Kidney tubule cell (primary cell): ENCODE measurements at places on chromosomes 7 and 10.

- DNase-seq = no peak
Measured at GRCh38 chr10:130606001-130606405, 469.8 kb downstream of the GLRX3 start.

GRCh38 chr10:33749067-33749735, 414.7 kb upstream of the NRP1 start:
- no peak for DNase-seq

- DNase-seq = peak; percentile 31
Measured at GRCh38 chr7:38630720-38631673, at the start of gene AMPH. Gene AMPH (minus strand): TSS chr7:38631373. CDS start chr7:38631351, 22 bp downstream.

DNA sequence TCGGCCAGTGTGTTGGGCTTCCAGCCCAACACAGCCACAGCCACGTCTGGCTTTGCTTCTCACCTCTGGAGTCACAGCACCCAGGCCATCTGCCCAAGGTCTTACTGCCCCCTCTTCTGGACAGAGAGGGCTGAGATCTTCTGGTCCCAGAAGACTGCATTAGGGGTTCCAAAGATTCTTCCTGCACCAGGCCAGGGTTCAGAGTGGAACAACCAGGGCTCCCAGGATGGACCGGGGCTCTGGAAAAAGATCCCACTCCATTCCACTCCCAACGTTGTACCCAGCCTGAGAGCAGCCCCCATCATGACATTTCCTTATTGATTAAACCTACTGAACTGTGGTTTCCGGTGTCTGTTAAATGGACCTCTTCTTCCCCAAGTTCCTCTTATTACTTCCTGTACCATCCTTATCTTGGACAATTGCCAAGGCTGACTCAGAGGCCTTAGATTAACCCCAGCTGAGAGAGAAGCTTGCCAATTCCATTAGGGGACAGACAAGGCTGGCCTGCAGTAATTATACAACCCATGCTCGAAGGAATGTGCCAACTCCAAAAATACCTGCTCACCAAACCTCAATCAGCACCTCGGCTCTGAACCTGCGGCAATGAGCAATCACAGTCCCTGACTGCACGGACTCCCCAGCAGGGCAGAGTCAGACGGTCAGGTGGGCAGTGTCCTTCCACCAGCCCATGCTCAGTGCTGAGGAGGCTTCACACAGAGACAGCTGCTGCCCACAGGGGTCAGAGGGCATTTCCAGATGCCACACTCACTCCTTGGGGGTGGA, 47.9 kb upstream of the NPFFR1 start:
- DNase-seq = peak; percentile 100

DNA sequence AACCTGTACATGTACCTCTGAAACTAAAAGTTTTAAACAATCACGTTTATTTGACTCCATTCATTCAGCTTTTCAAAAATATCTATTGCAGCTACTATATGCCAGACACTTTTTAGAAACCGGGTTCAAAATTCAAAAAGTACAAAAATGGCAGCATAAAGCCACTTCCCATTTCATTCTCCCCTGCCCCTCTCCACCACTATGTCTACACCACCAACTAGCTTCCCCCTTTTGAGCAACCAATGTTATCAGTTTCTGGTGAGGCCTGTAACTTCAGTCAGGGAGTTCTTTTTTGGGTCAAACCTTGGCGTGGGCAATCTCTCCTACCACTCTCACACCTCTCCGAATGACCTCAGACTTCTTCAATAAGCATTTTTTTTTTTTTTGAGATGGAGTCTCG, 11.5 kb upstream of the HHEX start:
- DNase-seq = no peak

DNA sequence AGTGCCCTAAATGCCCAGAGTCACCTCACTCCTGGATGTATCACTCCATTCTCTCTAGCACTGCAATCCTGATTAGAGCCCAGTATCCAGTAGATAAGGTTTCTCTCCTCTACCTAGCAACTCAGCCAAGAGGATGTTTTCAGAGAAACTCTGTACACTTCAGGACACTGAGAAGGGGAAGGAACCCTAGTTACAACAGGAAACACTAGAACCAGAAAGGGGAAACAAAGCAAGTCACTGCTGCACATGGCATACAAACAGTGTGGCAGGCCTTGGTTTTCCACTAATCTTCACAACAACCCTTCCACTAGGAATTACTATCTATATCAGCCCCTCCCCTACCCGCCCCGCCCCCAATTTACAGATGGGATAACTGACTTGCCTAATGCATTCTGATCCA, 1.6 kb downstream of the FAM204A start:
- no peak for DNase-seq

DNA sequence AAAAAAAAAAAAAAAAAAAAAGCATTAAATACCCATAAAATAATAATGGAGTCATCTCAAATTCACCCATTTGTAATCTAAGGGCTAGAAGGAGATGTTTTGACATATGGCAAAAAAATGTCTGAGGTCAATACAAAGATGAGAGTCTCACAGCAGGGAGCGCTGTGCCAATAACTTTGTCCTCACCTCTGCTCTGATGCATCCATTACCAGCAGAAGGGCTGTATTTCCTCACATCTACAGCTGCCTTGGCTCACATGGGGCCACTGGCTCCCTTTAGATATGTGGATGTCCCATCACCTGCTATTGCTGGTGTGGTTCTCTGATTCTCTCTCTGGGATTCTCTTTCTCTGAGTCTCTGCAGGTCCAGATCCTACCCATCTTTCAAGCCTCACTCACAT, 90.3 kb upstream of the FAM133B start:
- no peak for DNase-seq

DNA sequence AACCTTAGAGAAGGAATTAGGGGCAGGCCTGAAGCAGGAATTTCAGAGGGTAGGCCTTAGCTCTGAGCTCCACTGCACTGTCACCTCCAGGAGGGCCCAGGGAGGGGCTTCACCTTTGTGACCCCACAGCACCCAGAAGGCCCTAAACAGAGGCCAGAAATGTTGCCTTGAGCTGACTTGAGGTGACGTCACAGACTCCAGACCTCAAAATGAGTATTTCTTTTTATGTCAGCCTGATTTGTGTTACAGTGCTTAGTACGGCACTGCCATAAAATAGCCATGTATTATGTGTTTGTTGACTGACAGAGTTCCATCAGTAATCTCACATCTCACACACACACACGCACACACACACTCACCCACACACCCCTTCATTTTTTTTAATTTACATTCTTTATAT, 211.2 kb downstream of the CCDC3 start:
- no peak for DNase-seq

DNA sequence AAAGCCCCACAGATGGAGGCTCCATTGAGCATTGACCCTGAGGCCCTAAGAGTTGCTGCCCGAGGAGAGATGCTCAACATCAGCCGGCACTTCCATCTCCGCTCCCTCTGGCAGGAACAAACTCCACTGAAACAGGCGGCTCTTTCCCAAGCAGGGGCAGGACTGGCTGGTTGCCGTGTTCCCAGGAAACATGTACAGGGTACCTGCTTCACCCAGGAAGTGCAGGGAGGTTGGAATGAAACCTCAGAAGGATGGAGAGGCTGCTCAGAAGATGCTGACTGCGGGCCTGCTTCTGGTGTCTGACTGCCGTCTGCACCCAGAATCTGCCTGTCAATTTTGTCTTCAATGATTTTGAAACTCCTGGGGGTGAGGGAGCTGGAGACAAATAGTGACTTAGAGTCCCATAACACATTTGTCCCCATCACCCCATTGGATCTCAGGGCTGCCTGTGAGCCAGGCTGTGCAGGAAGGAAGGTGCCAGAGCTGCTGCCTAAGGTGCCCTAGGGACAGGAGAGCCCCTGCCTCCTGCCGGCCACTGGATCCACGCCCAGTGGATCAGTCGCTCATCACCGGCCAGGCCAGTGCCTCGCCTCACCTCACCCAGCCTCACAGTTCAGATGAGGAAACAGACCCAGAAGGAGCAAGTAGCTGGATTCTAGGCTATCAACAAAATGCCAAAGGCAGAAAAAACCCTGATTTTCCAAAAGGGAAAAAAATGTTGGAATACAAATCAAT, 237.3 kb downstream of the PTPRN2 start:
- DNase-seq = no peak

DNA sequence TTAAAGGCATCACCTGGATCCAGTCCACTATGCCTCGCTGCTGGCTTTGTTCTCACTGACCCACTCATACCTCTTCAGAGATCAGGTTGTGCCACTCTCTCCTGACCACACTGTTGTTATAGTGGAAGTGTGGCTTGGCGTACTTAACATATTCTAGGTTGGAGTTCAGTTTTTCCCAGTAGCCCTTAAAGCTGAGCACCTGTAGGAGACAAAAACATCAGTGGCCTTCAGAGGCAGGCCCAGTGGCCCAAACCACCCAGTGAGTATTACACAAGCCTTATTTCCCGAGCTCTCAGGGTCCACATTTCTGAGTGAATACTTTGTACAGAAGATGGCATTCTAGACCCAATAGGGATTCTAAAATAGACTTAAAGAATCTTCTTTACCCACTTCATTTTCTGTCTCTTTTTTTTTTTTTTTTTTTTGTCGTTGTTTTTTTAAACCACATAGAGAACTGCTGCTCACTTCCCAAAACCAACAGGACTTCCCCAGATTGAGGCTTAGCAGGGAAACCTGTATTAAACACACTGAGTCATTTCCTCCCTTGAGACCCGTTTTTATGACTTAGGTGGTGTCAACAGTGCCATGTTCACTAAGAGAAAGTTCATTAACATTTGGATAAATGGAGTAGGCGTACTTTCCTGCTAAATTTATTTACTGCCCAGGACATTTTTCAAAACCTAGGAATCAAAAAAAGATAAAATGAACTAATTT, 85.8 kb downstream of the GSAP start:
- peak; percentile 60 for DNase-seq

- no peak for DNase-seq
Measured at GRCh38 chr7:127057918-127058317, 194.8 kb downstream of the GRM8 start.

DNA sequence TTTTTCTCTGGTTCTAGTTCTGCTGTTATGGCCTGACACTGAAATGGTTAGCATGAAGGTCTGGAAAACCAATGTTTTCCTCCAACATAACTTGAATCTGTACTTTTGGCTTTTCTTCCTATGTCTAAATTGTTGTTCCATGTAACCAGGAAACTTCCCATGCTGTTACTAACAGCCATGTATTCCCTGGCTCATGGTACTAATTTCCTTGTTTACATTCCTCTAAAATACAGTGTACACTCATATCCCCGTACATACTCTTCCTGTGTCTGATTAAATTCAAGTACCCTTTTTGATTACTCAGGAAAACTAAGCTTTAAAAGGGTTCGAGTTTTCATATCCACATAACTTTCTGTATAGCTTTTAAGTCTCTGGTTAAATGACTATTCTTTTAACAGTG, 12.3 kb upstream of the ACSM6 start:
- DNase-seq = peak; percentile 52

DNA sequence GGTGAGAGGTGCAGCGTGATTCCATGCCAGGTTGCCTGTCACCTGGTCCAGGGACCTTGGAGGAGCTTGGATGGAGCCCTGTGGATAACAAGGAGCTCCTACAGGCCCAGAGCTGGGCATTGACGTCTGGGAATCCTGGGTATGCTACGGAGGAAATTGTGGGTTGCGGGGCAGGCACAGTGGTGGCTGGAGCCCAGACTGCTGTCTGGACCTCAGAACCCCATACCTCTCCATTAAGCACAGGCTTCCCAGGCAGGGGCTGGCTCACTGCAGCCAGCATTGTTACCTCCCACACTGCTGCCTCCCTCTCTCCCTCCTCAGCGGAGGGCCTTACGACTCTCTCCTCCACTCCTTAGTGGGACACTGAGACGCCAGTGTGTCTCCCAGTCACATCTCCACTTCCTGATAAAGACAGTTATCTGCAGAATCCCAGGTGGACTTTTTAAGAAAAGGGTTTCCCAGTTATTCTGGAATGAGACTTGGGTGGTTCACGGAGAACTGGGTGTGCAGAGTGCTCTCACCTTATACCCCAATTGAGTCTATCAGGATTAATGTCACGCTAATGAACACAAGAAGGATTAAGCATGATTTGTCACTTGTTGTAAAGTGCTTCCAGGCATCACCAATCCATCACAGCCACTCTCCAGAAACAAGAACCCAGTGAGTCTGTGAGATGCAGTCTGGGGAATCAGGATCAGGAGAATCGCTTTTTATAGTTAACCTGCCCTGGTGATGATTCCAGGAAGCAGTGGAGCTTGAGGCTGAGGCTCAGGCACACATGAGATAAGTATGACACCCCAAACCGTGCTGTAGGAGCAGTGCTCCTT, 309.4 kb downstream of the RPS24 start:
- no peak for DNase-seq

DNA sequence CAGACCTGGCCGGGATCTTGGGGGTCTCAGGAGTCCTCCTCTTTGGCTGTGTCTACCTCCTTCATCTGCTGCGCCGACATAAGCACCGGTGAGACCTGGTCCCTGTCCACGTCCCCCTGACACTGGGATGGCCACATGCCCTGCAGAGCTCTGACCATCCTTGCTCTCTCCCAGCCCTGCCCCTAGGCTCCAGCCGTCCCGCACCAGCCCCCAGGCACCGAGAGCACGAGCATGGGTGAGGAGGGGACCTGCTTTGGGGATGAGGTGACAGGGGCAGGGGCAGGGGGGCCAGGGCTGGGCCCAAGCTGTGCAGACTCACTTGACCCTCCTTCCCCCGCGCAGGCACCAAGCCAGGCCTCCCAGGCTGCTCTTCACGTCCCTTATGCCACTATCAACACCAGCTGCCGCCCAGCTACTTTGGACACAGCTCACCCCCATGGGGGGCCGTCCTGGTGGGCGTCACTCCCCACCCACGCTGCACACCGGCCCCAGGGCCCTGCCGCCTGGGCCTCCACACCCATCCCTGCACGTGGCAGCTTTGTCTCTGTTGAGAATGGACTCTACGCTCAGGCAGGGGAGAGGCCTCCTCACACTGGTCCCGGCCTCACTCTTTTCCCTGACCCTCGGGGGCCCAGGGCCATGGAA, 959 bp downstream of the PVRIG start:
- DNase-seq = no peak

- DNase-seq = no peak
Measured at GRCh38 chr7:111787741-111788140, 225.4 kb upstream of the IMMP2L start.

- peak; percentile 93 for DNase-seq
Measured at GRCh38 chr7:140059273-140060242, 3.2 kb downstream of the PARP12 start.

DNA sequence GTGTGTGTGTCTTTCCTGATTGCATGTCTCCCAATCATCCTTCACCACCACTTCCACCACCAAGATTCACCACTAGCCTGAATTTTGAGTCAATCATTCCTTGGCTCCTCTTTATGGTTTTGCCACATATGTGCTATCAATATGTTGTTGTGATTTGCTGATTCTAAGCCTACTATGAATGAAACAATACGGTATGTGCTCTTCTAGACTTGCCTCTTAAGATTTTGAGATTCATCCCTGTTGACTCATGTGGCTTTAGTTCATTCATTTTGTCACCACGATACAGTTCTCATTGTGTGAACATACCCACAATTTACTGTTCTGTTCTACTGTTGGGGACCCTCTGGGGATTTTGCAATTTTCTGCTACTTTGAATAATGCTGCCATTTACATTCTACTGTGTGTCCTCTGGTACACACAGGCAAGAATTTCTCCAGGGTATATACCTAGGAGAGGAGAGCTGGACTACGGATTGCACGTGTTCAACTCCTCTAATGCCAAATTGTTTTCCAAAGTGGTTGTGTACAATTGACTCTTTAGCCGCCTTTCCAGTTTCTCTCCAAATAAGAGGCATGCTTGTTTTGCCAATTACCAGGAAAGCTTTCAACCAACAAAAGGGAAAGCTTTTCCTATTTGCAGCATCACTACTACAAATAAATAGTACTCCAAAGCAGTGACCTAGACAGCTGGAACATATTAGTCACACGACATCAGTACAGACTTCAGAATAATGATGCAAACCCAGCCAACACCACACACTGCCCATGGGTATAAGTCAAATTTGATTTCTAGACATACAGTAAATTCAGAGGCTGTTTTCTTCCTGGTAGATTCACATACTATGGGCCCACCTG, 30.0 kb downstream of the SGMS1 start:
- DNase-seq = peak; percentile 39
